ENCODE measurements at places on chromosomes 2 and 18.

- DNase-seq, result no peak
Measured at GRCh38 chr2:42897358-42897757, 105.0 kb upstream of the HAAO start.

GRCh38 chr2:125839945-125840344 lies 816.0 kb upstream of the GYPC start:
- DNase-seq, result no peak

- no peak for DNase-seq
Measured at GRCh38 chr2:176178038-176178756, 10.3 kb upstream of the HOXD1 start.

- DNase-seq, result no peak
Measured at GRCh38 chr2:106570316-106570715, 83.2 kb downstream of the CD8B2 start.

- DNase-seq, result no peak
Measured at GRCh38 chr2:241288324-241288888, 27.1 kb downstream of the HDLBP start.

GRCh38 chr2:18149660-18150246 lies 271.3 kb downstream of the KCNS3 start:
- DNase-seq, result no peak

DNA sequence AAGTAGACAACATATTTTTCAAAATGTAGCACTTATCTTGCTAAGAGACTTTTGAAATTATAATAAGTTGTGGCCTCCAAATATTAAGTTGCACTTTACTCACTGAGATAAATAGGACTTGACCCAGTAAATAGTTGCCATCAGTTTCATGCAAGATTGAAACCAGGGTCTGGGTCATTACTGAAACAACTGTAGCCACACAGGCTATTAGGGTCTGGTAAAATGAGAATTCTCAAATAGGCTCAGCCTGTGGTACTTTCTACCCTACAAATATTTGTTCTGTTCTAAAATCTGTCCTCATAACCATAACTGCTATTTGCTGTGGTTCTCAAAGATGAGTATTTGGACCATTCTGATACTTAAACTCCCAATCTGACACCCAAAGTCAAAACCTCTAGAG lies 115.4 kb upstream of the STK17B start:
- no peak for DNase-seq

- no peak for DNase-seq
Measured at GRCh38 chr2:176812246-176812775, 400.3 kb upstream of the HNRNPA3 start.

DNA sequence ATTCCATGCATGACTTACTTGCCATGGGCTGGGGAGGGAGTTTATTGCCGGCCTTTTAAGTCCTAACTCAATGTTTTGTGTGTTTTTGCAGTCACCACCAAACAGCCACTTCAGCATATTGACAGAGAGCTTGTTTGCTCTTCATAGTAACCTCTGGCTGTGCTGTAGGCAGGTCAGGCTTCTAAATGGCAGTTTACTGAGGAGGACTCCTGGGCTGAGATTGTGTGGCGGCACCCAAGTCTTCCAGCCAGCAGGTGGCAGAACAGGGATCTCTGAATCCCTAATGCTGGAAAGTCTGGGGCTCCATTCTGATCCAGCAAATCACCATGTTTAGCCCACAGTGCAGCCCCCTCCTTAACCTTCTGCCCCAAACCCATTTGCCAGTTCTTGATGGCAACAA lies 121.2 kb downstream of the CAPN13 start:
- DNase-seq, result no peak
